Esophagus mucosa (tissue), 1 donor: ENCODE measurements at places on chromosomes 5 and 9. TPM values are rescaled to one million over a fixed set of nuclear protein-coding genes. Genes with fewer than 3 reads are reported as not detected.

The SPINK6 gene
- 2.9 TPM for total RNA-seq

- no peak for ATAC-seq
Observed at GRCh38 chr9:99109522-99109921, 4.6 kb downstream of the TGFBR1 start.

The OLFML2A gene
- 12.3 TPM for total RNA-seq

DNA sequence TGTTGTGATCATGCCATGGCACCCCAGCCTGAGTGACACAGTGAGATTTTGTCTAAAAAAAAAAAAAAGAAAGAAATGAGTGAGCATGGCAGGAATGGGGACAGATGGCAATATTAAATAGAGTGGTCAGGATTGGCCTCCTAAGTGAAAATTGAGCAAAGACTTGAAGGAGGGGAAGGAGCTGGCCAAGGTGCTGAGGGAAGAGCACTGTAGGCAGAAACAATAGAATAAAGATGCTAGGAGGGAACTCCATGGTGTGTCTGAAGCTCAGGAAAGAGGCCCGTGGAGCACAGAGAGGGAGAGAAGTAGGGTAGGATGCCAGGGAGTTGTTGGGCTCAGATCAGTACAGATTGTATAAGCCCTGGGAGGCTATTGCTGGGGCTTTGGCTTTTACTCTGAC lies 64.4 kb upstream of the PCAT7 start:
- no peak for ATAC-seq

- ATAC-seq: peak; percentile 46
Observed at GRCh38 chr9:136538599-136539426, 7.0 kb downstream of the NOTCH1 start.
